ENCODE measurements at places on chromosomes 12 and 14.

- no peak for DNase-seq
Measured at GRCh38 chr12:90842477-90842876, 112.5 kb downstream of the CCER1 start.

DNA sequence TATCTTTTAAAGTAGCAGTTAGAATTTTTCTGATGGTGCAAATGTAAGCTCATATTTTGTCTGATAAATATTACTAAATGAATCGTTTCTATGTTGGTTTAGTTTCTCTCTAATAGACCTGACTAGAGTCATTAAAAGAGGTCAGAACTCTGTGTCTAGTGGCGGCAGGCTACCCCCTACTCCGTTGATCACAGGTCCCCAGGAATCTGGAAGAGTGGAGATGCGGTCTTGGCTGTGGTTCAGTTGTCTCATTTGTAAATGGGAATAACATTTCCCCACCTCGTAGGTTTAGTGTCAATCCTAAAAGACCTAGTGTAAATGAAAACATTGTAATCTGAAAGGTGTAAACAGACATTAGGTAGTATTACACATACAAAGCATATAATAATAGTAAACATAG lies 4.7 kb upstream of the FOXJ2 start:
- no peak for DNase-seq

DNA sequence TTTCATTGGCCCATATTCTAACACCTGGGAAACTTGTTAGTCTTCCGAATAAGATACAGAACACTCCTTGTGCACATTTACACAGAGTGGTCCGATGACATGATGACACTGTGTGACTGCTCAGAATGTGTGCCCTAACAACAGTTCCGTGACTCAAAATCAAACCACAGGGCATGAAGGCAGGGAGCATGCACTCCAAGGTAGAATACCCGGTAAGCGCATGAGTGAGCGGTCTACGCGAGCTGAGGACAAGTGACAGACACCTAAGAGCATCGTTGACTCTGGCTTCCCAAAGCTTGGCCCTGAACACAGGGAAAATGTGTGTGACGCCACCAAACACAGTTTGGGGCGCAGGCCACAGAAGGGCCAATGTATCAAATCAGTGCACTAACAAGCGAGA lies 18.6 kb downstream of the CLIP1 start:
- DNase-seq, result no peak

- no peak for DNase-seq
Measured at GRCh38 chr12:41968599-41968998, 176.1 kb downstream of the GXYLT1 start.

DNA sequence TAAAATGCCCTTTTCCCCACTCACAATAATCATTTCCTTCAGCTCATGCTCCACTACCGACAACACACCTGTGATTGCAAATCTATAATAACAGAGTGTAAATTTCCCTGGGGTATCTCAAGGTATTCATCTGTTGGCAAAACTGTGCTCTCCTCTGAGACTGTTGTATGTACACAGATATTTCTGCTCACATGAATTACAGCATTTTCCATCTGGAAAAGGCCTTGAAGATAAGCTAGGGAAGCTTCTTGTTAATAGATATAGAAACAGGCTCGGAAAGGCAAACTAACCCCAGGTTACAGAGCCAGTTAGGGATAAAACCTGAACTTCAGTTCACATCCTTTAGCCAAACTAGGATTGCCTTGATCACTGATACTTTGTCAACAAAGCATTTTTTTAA lies 210.4 kb upstream of the KRR1 start:
- DNase-seq, result no peak

- DNase-seq, result no peak
Measured at GRCh38 chr12:114679452-114679875, 4.5 kb downstream of the TBX3 start.

- DNase-seq, result no peak
Measured at GRCh38 chr14:90034156-90034555, 27.6 kb upstream of the KCNK13 start.

DNA sequence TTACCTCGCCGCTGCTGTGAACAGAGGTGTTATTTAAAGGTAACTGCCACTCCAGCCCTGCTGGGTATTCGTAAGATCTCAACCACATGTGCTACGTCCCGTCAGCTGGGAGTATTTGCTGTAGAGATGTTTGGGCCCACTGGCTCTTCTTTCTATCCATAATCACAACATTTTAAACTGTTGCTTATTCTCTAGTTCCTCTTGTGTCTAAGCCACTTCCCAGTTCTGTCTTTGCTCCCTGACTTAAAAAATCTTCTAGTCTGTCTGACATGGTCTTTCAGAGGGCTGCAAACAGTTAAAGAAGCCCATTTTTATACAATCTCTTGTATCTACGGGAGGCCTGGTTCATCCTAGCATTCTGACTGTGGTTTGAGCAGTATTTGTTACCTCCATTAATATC lies 33.2 kb upstream of the HELB start:
- DNase-seq, result no peak

- DNase-seq, result no peak
Measured at GRCh38 chr12:57736741-57737466, 1.6 kb downstream of the AGAP2 start.

GRCh38 chr12:114045349-114045748 lies 79.2 kb upstream of the RBM19 start:
- no peak for DNase-seq

- DNase-seq, result no peak
Measured at GRCh38 chr12:49792976-49793580, 35.1 kb downstream of the NCKAP5L start.

DNA sequence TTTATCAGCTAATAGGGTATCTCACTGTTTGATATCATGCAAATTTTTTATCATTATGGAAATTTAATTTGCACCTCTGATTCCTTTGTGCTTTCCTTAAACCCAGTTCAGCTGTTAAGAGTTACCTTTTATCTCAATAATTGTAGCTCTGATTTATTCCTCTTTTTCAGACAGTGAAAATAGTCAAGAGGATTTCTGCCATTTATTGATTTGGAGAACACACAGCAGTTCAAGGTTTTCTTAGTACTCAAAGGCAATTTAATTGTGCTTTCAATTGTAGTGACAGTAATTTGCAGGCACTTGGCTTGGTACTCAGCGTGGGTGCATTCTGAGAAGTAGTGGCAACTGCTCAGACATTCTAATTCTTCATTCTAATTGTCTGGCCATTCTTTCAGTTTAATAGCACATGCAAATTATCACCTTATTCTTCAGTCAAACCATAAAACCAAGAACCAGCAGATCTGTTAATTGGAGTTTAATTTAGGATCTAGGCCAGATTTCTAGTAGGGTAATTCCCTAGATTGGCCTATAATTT lies 709.3 kb downstream of the RPS29 start:
- no peak for DNase-seq

DNA sequence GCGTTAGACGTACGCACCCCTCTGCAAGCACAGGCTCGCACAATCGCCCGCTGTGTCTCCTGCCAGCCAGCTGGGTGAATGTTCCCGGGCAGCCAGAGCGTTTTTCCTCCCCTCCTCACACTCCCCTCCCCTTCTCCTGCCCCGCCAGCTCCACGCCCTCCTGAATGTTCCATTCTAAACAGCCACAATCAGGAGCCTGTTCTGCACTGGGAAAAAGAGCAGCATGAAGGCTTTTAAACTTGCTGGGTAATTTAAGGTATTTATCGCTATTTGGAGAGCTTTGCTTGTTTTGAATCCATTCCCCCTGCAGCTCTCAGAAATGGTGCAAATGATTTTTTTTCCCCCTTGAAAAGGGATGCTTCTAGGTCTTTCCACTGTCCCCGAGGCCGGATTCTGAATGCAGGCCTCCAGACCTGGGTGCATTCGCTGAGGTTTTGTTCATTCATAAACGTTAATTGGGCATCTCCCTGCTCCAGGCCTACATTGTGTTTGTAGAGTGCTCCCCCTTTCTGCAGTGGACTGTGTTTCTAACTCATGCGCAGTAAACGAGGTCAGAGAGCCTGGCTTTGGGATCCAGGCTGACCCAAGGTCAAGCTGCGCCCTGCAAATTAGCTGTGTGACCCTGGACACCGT lies 212.5 kb downstream of the CHST11 start:
- no peak for DNase-seq

DNA sequence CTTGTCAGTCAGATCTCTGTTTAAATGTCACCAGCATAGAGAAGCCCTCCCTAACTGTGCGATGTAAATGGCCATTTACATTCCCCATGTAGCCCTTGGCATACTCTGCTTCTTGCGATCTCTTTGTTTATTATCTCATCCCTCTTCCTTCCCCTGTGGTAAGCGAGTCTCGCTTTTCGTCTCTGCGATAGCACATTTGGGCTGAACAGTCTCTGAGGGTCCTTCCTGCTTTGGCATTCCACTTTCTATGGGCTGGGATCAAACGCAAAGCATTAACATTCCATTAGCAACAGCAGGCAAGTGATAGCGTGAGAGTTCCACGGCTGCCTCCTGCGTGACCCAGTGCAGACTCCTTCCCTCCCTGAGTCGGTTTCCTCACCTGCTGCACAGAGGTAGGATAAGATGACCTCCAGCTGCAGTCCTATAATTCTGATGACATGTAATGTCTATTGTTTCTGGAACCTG lies 61.4 kb upstream of the TUNAR start:
- no peak for DNase-seq

- no peak for DNase-seq
Measured at GRCh38 chr14:84080944-84081343, 1449.0 kb upstream of the FLRT2 start.

DNA sequence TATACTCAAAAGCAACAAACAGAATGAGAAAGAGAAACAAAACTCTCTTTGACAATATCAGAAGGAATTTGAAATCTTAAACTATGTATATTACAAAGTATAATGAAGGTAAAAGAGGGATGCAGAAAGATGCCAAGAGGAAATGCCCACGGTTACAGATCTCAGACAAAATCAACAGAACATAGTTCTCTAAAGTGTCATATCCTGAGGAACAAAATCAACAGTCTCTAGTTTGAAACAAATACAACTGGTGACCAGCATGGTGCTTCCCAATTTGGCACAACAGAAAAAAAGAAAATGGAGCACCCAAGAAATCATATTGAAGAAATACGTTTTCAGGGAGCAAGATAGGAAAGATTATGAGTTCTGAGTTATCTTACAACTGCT lies 116.5 kb downstream of the METTL25 start:
- no peak for DNase-seq

GRCh38 chr12:130449291-130449690 lies 111.6 kb downstream of the PIWIL1 start:
- no peak for DNase-seq

GRCh38 chr14:30500222-30500621 lies 58.7 kb upstream of the G2E3 start:
- no peak for DNase-seq

DNA sequence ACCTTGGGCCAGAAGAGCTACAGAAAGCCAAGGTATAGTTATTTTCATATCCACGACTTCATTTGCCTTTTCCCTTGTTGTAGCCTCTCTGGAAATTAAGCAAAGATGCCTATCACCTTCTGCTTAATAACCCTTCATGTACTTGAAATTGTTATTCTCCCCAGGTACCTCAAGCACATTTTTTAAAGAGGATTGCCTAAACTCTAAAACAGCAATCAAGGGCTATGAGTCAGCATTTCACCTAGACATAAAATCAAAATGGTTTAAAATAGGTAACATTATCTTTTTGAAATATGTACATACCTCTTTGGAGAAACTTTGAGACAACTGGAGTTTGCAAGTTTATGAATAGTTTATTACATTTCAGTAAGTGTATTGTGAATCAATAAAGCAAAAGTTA lies 11.6 kb downstream of the DTD2 start:
- DNase-seq, result no peak

- no peak for DNase-seq
Measured at GRCh38 chr12:83015390-83016217, 328.9 kb downstream of the TMTC2 start.

DNA sequence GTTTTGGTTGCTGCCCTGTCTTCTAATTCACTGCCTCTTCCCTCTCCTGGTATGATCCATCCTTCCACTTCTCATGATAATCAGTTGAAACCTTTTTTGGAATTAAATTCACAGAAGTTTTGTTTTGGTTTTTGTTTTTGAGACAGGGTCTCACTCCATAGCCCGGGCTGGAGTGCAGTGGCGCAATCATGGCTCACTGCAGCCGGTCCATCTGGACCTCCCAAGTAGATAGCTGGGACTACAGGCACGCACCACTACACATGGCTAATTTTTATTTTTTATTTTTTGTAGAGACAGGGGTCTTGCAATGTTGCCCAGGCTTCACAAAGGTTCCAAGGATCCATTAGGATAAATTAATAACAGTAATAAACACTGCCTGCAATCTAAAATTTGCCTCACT lies 164.3 kb downstream of the PRKCH start:
- no peak for DNase-seq

DNA sequence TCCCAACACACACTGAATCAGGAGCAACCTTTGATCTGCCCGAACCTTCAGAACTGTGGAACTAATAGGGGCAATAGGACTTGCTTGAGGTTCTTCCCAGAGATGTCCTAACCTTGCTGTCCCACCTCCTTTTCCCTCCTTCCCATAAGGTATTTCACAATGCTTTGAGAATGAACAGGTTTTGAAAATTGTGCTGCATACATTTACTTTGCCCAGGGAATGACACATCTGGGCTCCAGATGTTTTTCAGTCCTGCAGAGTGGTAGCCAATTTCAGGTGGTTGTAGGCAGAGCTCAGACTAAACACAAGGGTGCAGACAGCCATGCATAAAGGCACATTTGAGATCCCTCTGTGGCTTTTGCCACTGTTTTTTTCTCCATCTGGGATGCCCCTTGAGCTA lies 206.7 kb upstream of the PWP1 start:
- no peak for DNase-seq

GRCh38 chr14:103549361-103550311 lies 12.8 kb downstream of the BAG5 start:
- DNase-seq, result no peak

- DNase-seq, result no peak
Measured at GRCh38 chr14:93128725-93129459, 13.2 kb upstream of the ITPK1 start.

GRCh38 chr12:116324654-116325335 lies 47.3 kb upstream of the MED13L start:
- DNase-seq, result peak; percentile 28

- peak; percentile 61 for DNase-seq
Measured at GRCh38 chr14:100486025-100486828, 101.0 kb downstream of the BEGAIN start.

DNA sequence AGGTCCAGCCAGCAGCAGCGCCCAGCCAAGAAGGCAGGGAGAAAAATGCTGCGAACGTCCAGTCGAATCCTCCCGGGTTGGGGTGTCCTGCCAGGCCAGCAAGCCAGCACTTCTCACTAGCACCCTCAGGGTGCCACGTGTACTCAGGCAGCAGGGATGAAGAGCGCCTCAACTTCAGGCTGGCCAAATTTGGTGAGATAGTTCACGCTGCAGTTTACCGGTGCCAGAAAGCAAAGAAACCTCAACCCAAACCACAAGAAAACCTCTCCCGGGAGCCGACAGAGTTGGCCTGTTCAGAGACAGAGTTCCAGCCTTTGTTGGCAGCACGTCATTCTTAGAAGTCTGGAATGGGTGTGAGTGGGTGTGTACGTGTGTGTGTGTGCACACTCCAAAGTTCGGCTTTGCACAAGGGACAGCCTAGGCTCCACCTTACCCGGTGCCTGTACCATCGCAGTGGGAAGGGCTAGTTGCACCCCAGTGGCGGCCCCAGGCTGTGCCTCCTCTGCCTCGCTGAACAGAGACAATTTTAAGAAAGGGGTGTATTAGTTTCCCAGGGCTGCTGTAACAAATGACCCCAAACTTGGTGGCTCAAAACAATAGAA lies 42.1 kb downstream of the ELK3 start:
- peak; percentile 53 for DNase-seq

- peak; percentile 51 for DNase-seq
Measured at GRCh38 chr14:68789821-68790643, 2.8 kb downstream of the ZFP36L1 start.

- no peak for DNase-seq
Measured at GRCh38 chr12:126554625-126555024, 1489.4 kb downstream of the AACS start.

- no peak for DNase-seq
Measured at GRCh38 chr12:25985316-25986175, 27.1 kb downstream of the RASSF8 start.

All from CD4-positive, alpha-beta T cell treated with Interleukin-6 for 4 hours (primary cell).